ENCODE measurements at places on chromosomes 5 and 9.

- peaks cover 14% of the 10 kb centered on the region for H3K27me3 ChIP-seq
- H3K4me3 ChIP-seq: no peak overlapping the region
- no peak for DNase-seq
- no peaks in the 10 kb centered on the region for H3K36me3 ChIP-seq
Observed at GRCh38 chr9:126154869-126155268, 171.8 kb upstream of the MVB12B start.

- H3K4me1 ChIP-seq: no peaks in the 10 kb centered on the region
- peaks cover 48% of the 10 kb centered on the region for H3K27me3 ChIP-seq
- no peak overlapping the region for H3K4me3 ChIP-seq
Observed at GRCh38 chr5:6404129-6404528, 25.8 kb upstream of the MED10 start.

DNA sequence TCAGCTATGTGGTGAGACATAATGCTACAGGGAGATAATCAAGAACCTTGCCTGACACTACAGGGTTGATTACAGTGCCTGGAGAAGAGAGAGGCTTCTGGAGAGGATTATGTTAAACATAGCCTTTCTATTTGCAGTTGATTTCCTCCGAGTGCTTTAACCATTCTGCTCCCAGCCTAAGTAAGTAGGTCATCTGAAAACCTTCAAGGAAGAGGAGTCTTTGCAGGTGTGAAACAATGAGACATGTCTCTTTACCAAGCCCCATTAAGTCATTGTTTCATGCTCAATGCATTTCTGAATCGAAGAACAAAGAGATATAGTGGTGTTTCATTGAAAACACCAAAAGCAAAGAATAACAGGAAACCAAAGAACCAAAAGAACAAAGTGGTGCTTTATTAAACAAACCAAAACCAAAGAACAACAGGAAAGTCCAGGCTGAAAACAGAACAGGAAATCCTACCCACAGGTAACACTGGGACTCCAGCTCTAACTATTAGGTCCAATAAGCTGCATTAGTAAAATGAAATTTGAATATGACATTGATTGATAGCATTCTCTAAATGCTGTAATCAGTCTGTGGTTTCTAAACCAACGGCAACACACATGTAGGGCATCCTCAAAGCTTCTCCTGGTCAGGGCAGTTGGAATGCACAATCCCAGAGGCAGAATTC lies 113.3 kb upstream of the SPATA31D4 start:
- H3K27ac ChIP-seq: no peak overlapping the region
- no peaks in the 10 kb centered on the region for H3K27me3 ChIP-seq
- H3K36me3 ChIP-seq: no peaks in the 10 kb centered on the region

DNA sequence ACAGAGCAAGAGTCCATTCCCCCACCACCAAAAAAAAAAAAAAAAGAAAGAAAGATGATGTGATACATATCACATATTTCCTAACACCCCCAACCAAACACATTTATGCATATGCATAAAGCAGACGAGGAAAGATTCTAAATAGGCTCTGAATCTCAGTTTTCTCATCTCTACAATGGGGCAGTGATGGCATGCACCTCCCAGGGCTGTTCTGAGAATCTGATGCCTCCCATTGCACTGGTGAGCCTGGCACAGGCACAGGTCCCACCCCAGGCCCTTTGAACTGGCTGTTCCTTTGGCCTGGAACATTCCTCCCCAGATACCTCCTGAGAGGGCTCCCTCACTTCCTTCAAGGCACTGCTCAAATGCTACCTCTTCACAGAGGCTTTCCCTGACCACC lies 116.5 kb downstream of the C9orf50 start:
- no peaks in the 10 kb centered on the region for H3K36me3 ChIP-seq
- no peak overlapping the region for H3K27ac ChIP-seq
- no peaks in the 10 kb centered on the region for H3K4me1 ChIP-seq
- peaks cover 14% of the 10 kb centered on the region for H3K27me3 ChIP-seq

DNA sequence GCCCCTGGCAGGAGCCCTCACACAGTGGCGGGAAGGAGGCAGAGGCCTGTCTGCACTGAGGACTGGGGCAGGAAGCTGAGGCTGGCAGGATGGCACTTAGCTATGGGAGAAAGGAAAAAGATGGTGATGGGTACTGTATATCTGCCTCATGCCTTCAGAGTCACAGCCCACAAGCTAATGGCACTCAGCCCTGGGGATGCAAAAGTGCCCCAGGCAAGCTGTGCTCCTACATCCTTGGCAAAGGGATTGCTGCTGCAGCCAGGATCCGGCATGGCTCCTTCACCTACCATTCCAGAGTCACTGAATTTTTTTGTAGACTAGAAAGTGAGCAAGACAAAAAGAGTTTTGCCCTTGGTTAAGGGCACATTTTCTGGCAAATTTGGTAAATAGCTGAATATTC lies 8.7 kb downstream of the ACSL6 start:
- no peaks in the 10 kb centered on the region for H3K4me1 ChIP-seq
- H3K36me3 ChIP-seq: no peaks in the 10 kb centered on the region
- H3K27me3 ChIP-seq: peaks cover 7% of the 10 kb centered on the region
- DNase-seq: no peak

DNA sequence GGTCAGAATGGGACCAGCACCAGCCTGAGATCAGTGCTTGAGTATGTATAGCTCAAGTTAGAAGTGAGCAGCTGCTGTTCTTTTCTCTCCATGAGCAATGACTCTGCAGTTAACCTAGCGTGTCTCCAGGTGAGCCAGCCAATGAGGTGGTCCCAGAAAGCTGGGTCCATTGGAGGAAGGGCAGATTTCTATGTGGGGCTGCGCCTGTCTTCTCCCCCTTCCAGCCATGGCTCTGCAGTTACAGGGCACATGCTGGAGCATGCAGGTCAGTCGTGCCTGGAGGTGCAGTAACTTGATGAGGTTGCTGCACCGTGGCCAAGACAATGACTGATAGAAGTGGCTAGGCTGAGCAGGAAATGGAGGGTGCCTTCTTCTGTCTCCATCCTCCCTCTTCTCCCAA lies 29.6 kb upstream of the CXCL14 start:
- no peak overlapping the region for H3K27ac ChIP-seq
- H3K4me3 ChIP-seq: no peak overlapping the region
- no peaks in the 10 kb centered on the region for H3K4me1 ChIP-seq
- H3K36me3 ChIP-seq: no peaks in the 10 kb centered on the region
- no peak for DNase-seq
- peaks cover 9% of the 10 kb centered on the region for H3K27me3 ChIP-seq

DNA sequence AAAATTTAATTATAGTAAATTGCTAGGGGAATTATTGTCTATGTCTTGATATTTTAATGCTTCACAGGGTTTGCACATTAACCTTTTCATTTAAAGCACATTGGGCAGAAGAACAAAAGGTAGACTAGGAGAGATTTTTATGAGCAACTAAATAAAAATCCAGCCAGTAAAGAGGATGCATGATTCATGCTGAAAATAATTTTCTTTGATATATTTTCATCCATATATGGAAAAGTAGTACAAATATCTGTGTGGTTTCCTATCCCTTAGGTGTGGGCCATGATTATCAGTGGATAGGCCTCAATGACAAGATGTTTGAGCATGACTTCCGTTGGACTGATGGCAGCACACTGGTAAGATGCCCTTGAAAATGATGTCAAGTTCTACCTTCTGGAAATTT lies 83.1 kb downstream of the VCAN start:
- H3K4me1 ChIP-seq: no peaks in the 10 kb centered on the region
- no peak for DNase-seq
- H3K27me3 ChIP-seq: no peaks in the 10 kb centered on the region
- H3K36me3 ChIP-seq: no peaks in the 10 kb centered on the region
- H3K4me3 ChIP-seq: no peak overlapping the region
- H3K27ac ChIP-seq: no peak overlapping the region

DNA sequence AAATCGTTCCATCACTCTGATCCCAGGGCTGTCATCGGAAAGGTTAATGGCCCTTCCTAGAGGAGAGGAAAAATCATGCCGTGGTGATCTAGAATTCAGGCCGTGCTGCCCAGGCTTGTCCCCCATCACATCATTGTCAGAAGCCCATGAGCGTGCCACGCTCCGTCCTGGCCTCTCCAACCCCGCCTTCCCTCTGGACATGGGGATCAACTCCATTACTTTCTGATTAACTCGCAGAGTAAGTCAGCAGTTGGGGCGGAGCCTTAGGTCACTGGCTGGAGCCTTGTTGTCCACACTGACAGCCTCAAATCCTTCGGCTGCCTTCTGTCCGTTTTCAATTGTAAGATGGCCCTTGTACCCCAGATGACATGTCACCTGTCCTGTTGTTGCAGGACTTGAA lies 75.0 kb downstream of the MVB12B start:
- peaks cover 32% of the 10 kb centered on the region for H3K4me1 ChIP-seq
- H3K4me3 ChIP-seq: no peak overlapping the region
- no peaks in the 10 kb centered on the region for H3K27me3 ChIP-seq
- no peak for DNase-seq

DNA sequence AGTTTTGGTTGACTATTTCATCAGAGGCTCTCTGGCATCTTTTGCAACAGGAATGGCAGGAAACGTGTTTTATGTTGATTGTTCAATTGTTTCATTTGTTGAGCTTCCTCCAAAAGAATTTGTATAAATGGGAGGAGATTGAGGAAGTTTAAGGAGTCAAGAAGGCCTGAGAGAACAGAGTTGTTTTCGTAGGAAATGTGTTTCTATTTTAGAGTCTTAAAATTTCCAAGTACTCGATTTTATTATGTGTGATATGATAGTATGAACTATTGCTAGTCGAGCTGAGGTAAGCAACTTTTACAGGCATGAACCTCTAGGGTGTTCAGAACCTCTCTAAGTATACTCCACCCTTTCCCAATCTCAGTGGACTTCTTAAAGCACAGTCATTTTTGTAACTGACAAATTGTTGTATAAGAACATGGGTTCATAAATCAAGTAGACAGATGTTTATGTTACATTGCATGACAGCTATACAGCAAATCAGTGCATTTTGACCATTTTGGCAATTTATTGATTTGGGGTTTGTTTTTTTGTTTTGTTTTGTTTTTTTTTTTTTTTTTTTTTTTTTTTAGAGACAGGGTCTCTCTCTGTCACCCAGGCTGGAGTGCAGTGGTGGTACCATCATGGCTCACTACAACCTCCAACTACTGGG lies 47.4 kb downstream of the POLK start:
- peaks cover 22% of the 10 kb centered on the region for H3K4me1 ChIP-seq
- peaks cover 59% of the 10 kb centered on the region for H3K36me3 ChIP-seq
- DNase-seq: no peak

GRCh38 chr9:35725362-35725761 lies 6.6 kb downstream of the TLN1 start:
- no peak overlapping the region for H3K27ac ChIP-seq
- no peak for DNase-seq
- no peak overlapping the region for H3K4me3 ChIP-seq
- H3K4me1 ChIP-seq: peaks cover 18% of the 10 kb centered on the region
- H3K36me3 ChIP-seq: peaks cover 13% of the 10 kb centered on the region
- no peaks in the 10 kb centered on the region for H3K27me3 ChIP-seq

- DNase-seq: no peak
- H3K36me3 ChIP-seq: peaks cover 4% of the 10 kb centered on the region
- no peak overlapping the region for H3K4me3 ChIP-seq
Observed at GRCh38 chr9:69276775-69277174, 48.2 kb upstream of the ENTREP1 start.

- no peak for DNase-seq
- no peaks in the 10 kb centered on the region for H3K27me3 ChIP-seq
- peaks cover 15% of the 10 kb centered on the region for H3K4me1 ChIP-seq
- no peaks in the 10 kb centered on the region for H3K36me3 ChIP-seq
- peak overlapping the region; percentile 82 for H3K4me3 ChIP-seq
- H3K27ac ChIP-seq: no peak overlapping the region
Observed at GRCh38 chr9:137606005-137606621, 627 bp downstream of the ARRDC1 start.

DNA sequence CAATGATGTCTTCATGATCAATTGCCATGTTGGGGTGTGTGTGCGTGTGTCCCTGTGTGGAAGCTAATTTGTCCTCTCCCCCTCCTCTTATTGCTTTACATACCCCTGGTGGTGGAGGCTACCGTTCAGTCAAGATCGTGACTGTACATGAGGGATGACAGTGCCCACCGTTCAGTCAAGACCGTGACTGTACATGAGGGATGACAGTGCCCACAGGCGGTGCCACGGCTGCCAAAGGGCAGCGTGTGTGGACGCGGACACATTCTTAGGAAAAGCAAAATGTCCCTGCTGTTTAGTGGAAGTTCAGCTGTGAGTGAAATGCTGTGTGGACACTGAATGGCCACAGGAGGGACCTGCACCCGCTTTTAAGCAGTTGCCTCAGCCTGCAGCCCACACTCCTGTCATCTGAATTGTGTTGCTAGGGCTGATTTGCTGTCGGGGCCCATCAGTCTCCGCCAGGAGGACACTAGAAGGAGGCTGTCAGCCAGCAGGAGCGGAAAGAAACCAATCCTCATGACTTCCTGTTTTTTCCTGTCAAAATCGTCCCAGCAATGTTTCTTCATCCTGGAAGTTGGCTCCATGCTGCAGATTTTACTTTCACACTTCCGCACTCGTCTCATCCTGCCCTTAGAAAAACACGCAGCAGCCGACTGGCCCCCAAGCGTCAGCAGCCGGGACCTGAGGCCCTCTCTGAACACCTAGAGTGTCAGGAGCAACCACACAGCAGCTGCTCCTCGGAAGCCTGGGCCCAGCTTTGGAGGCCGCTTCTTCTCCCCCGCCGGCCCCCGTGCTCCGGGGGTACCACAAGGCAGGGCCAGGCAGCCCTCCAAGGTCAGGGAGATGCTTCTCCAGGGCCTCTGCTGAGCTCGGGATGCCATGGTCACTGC lies 9.1 kb downstream of the OR2V1 start:
- peaks cover 6% of the 10 kb centered on the region for H3K36me3 ChIP-seq
- peaks cover 69% of the 10 kb centered on the region for H3K27me3 ChIP-seq
- no peak overlapping the region for H3K27ac ChIP-seq
- no peak overlapping the region for H3K4me3 ChIP-seq

GRCh38 chr9:72636621-72637020 lies 115.2 kb downstream of the TMC1 start:
- H3K27me3 ChIP-seq: peaks cover 23% of the 10 kb centered on the region
- H3K27ac ChIP-seq: no peak overlapping the region
- H3K36me3 ChIP-seq: no peaks in the 10 kb centered on the region
- H3K4me1 ChIP-seq: no peaks in the 10 kb centered on the region
- H3K4me3 ChIP-seq: no peak overlapping the region

- H3K4me3 ChIP-seq: peak overlapping the region; percentile 23
- peaks cover 2% of the 10 kb centered on the region for H3K27me3 ChIP-seq
- H3K36me3 ChIP-seq: no peaks in the 10 kb centered on the region
Observed at GRCh38 chr9:137055385-137056364, 1.8 kb upstream of the ENTPD2 start.

GRCh38 chr9:115165233-115165632 lies 47.3 kb upstream of the TNC start:
- H3K36me3 ChIP-seq: peaks cover 8% of the 10 kb centered on the region
- no peak overlapping the region for H3K4me3 ChIP-seq
- peaks cover 25% of the 10 kb centered on the region for H3K27me3 ChIP-seq

DNA sequence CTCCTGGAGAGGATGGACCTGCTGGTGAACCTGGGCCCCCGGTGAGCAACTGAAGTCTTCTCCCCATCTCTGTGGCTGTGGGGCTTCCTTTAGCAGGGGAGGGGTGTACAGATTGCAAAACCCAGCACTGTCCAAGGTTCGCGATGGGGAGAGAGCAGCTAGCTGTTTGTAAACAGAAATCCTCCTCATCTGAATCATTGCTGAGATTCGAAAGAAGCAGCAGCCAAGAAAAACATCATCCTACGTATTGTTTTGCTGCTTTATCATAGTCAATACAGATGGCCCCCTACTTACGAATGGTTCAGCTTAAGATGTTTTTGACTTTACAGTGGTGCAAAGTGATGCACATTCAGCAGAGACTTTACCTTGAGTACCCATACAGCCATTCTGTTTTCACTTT lies 80.0 kb upstream of the TGFBR1 start:
- H3K36me3 ChIP-seq: peaks cover 8% of the 10 kb centered on the region
- no peak for DNase-seq
- no peak overlapping the region for H3K4me3 ChIP-seq
- peaks cover 4% of the 10 kb centered on the region for H3K27me3 ChIP-seq
- H3K27ac ChIP-seq: no peak overlapping the region
